EL (cell line): ENCODE measurements at places on chromosomes 6 and 20.
A peak's percentile ranks its signal among the peaks of the same experiment; 100 is the strongest.

- no peak for DNase-seq
Measured at GRCh38 chr6:166648846-166649245, 21.8 kb upstream of the RPS6KA2 start.

- no peak for DNase-seq
Measured at GRCh38 chr6:137494988-137495702, 951 bp upstream of the OLIG3 start.

GRCh38 chr6:41298785-41299502 is 12.5 kb upstream of the TREM1 start:
- DNase-seq = no peak

DNA sequence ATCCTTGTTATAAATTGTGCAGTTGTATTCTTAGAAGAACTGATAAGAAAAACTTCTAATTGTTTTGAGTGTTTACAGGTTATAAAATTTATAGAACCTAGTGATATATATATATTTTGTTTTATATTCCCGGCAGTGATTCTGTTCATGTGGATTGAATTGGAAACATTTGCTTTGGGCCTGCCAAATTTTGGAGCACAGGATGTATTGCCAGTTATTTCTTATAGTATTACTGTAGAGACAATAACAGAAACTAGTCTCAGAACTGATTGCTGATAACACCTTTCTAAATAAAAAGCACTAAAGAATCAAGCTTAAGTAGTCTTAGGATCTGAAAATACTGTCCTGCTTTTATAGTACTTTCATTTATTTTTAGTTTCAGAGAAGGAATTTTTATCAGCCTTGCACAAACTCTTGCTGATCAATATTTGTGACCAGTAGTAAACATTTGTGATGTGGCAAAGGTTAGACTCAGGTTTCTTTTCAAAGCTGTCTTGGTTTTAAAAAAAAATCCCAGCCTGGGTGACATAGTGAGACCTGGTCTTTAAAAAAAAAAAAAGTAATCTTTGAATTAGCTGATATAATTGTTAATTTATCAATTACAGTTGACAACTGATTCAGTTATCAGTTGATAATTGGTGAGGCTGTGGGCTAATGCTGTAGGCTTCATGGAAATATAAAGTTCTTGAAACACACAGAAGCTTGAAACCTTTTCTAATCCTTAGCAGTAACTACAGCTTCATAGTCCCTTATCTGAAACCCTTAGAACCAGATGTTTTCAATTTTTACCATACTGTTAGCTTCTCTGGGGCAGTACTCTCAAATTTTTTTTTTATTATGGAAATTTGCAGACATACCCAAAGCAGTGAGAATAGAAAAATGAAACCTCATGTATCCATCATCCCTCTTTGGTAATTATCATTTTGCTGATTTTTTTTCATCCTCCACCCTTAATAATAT is 42.4 kb downstream of the RNGTT start:
- DNase-seq = no peak

- peak; percentile 96 for DNase-seq
Measured at GRCh38 chr6:9126878-9127560, 691.7 kb upstream of the SLC35B3 start.

GRCh38 chr6:139291813-139292619 is at the start of gene TXLNB:
Gene TXLNB, minus strand, starts transcription at chr6:139291998. Its CDS starts 3,099 bp downstream, at chr6:139288899.
- DNase-seq = peak; percentile 55

DNA sequence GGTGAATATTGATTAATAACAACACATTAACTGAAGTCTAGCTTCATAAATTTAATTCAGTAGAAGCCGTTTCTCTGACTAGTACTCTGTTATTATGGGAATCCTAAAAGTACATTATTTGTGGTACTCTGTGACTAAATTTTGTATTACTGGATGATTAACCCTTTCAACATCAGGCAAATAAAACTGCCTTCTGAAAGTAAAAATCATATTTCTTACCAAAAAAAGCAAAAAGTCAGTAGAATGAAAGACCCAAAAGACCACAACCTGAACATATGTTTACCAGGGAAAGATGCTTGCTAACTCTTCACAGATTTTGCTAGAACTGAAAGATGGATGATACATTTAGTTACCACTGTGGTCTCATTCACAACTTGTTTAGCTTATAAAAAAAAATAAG is 73.2 kb downstream of the AHI1 start:
- no peak for DNase-seq

DNA sequence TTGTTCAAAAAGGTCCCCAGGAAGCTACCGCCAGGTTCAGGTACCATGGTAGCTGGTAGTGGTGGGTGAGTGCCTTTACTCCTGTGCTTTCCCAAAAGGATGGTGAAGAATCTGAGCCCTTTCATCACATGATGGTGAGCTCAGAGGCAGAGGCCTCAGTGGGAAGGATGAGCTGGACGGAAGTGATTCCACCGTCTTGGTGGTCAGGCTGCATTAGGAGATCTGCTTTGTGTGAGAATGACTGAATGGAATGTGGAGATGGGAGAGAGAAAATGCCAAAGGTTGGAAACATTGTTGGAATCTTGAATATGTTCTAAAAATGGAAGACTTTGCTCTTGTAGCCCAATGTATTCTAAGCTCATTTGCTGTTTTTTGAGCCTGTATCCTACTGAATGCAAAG is 108.1 kb upstream of the SCP2D1 start:
- DNase-seq = peak; percentile 97

DNA sequence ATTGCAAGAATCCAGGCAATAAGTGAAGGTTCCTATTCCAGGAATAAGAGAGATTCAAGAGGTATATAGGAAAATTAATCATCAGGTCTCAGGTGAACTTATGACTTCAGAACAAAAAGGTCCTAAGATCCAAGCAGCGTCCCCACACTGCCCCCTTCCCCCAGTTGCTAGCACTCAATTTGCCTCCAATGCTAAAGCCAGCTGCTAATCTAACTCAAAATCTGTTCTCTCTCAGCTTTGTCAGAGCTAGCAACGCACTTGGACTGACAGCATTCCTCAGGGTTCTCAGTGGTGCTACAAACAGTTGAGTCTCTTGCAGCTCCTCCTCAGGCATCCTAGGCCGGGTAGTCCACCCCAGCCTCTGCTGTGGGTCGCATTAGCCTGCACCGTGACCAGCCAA is 148.3 kb downstream of the RFX6 start:
- DNase-seq = no peak

GRCh38 chr6:134249239-134249758 is 68.6 kb downstream of the SGK1 start:
- DNase-seq = no peak

DNA sequence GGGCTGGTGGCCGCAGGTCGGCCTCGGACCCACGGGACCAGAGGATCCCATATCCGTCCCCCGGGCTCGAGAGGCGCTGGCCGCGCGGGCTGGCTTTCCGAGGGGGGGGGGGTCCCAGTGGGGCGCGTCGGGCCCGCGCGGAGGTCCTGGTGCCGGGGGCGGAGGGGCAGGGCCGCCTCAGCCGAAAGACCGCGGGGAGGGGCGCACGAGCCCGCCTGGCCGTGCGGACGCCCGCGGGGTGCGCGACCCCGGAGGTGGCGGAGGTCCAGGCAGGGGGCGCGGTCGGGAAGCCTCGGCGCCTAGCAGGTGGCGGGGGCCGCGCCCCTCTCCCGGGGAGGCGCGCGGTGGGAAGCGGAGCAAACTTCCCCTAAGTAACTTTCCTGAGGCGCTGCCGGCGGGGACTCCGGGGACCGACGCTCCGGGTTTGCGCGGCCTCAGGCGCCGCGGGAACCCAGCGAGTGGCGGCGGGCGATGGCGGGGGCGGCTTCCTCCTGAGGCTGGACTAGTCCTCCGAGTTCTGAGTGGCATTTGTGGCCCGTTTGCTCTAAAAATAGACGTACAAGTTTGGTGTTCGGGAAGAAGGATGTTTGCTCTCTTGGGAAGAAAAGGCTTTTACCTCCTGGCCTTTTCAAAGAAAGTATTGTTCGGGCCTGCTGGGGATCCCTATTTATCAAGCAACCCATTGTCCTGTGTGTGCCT is 26.5 kb upstream of the BTBD3 start:
- peak; percentile 60 for DNase-seq

DNA sequence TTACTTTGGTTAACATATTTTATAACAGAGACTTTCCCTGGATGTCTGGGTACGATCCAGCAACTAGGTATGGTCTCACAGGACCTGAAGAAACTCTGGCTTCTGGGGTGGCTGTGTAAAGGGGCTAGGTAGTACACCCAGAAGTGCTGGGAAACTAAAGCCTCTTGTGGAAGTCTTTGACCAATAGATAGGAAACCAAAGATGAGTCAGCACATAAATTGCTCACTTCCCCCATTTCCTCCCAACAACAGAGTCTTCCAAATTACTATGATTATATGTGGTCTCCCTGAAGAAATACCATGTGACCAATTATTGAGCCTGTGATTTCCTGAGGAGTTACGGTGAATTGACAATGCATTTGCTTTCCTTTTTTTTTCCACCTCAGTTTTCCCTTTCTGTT is 26.8 kb upstream of the TBX18 start:
- peak; percentile 60 for DNase-seq

- no peak for DNase-seq
Measured at GRCh38 chr6:33843131-33844121, 39.6 kb upstream of the MLN start.

DNA sequence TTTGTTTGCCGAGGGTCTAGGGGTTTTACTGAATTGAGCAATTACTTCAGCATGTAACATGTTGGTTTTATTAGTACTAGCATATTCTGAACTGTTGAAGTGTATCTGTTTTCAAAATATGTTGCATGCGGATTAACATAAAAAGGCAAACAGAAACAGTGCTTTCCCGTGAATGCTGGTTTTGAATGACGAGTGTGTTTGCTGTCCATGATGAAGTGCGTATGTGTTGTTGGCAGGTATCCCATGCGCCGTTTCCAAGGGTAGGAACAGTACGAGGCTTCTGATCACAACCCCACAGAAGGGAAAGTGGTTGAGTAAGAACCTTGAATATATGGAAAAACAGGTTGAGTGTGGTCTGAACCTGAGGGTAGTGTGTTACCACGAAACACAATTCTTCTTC is 232.9 kb downstream of the SAMD5 start:
- no peak for DNase-seq

- DNase-seq = no peak
Measured at GRCh38 chr20:23224806-23225205, 125.8 kb upstream of the NXT1 start.

DNA sequence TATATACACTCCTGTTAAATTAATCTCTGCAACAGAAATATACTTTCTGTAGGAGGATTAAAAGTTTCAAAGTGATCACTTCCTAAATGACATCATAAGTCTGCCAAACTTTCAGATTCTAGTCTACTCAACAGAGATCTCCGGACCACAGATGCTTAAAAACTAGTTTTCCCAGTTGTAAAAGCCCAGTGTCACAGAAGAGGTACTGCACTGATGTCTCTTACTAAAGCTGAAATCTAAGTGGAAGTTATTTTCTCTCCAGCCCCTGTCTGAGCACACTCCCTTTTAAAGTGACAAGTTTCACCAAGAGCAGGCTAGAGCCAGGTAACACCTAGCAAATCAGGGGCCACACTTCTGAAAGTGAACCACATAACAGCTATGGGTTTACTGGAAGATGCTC is 71.6 kb upstream of the DST start:
- DNase-seq = peak; percentile 33

- DNase-seq = no peak
Measured at GRCh38 chr6:147262946-147263345, 58.7 kb downstream of the STXBP5 start.

GRCh38 chr6:340186-340955 is 48.1 kb downstream of the DUSP22 start:
- DNase-seq = no peak

GRCh38 chr6:57026001-57026400 is 20.5 kb upstream of the KIAA1586 start:
- no peak for DNase-seq

- DNase-seq = no peak
Measured at GRCh38 chr20:11976966-11977365, 59.3 kb downstream of the BTBD3 start.

DNA sequence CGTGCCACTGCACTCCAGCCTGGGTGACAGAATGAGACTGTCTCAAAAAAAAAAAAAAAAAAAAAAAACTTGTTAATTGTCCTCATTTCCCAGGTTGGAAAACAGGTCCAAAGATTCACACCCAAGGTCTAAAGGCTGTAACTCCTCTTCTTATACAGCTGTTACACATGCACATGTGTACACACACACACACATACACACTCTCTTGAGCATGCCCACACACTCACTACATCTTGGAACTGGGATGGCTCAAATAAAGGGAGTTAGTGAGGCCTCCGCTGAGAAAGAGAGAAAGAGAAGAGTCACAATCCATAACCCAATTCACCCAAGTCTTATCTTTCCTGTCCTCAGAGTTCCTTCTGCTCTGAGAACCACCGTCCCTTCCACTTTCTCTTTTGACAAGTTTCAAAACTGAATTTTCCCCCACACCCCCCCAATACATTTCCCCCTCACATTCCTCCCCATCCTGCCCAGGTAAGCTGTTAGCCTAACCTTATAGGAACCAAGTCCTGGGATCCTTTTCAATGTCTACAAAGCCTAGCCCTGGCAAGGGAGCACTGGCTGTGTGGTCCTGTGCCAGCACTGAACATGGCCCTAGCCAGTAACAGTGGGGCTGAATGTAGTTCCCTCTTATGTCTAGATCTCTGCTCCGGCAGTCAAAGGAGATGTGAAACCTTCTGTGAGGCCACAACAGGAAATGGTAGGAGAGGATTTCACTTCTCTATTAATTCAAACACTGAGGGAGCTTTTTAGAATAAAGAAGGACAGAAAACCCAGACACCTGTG is 3.2 kb upstream of the HLA-DMB start:
- no peak for DNase-seq

DNA sequence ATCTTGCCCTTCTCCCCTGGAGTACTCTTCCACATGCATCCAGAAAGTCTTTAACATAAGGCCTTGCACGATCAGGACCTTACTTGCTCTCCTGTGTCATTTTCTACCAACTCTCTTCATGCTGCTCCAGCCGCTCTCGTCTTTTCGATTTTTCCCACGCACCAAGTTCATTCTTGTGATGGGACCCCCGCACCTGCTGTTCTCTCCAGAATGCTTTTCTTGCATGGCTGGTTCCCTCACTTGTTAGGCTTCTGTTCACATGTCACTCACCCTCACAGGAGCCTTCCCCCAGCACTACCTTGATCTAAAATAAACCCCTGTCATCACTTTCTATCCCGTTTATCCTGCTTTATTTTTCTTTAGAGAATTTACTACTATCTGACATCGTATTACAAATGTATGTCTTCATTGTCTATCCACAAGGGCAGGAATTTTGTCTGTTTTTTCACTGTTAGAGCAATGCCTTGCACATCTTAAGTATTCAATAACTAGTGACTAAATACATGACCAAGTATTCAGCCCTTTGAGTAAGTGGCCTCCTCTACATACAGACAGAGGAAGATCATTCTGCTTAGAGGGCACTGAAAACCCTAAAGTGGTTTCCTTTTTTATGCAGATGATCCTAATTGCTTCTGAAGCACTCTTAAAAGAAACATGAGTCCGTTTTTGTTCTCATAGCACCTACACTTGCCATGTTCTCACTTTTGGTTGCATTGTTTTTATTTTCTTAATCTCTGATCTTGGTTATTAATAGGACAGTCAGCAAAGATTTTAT is 166.9 kb downstream of the SLC16A10 start:
- no peak for DNase-seq
